ENCODE measurements at places on chromosomes 1 and 21. TPM values are rescaled to one million over a fixed set of nuclear protein-coding genes. Genes with fewer than 3 reads are reported as not detected.

The LCE1E gene
- total RNA-seq = not detected

The ELAVL4 gene
- total RNA-seq = not detected

The SLC1A7 gene
- not detected for total RNA-seq

The ORC1 gene
- total RNA-seq = 18.4 TPM

The GRIK1 gene
- not detected for total RNA-seq

The ZFP69B gene
- total RNA-seq = 3.1 TPM

The INSRR gene
- not detected for total RNA-seq

The FCGR3B gene
- not detected for total RNA-seq

The NUP210L gene
- not detected for total RNA-seq

The CRP gene
- total RNA-seq = not detected

The MRPL9 gene
- total RNA-seq = 101 TPM

The TNFRSF18 gene
- not detected for total RNA-seq

The SF3B4 gene
- 22.0 TPM for total RNA-seq

The PER3 gene
- 14.9 TPM for total RNA-seq

The STX12 gene
- 50.8 TPM for total RNA-seq

The TDRD5 gene
- total RNA-seq = not detected

The AIRE gene
- total RNA-seq = 0.10 TPM

The ZNF593OS gene
- total RNA-seq = not detected

The LYPLAL1 gene
- total RNA-seq = 15.1 TPM

The KCNA3 gene
- total RNA-seq = under 0.01 TPM

The DUSP23 gene
- total RNA-seq = 51.2 TPM

The FUBP1 gene
- 72.6 TPM for total RNA-seq

The C1orf116 gene
- 0.10 TPM for total RNA-seq

The ST6GALNAC3 gene
- 0.48 TPM for total RNA-seq

The UBE4B gene
- total RNA-seq = 33.5 TPM

The CCDC18 gene
- total RNA-seq = 16.7 TPM

The FGGY gene
- 6.8 TPM for total RNA-seq

The PDZK1IP1 gene
- not detected for total RNA-seq

The IFI44 gene
- total RNA-seq = 107 TPM

The SMPDL3B gene
- not detected for total RNA-seq

The ADAMTS4 gene
- 5.2 TPM for total RNA-seq

The FOXJ3 gene
- total RNA-seq = 25.9 TPM

The F13B gene
- total RNA-seq = not detected

The PTAFR gene
- 0.12 TPM for total RNA-seq

The FNBP1L gene
- 8.9 TPM for total RNA-seq

The TRAPPC10 gene
- total RNA-seq = 11.8 TPM

The YARS1 gene
- total RNA-seq = 109 TPM

The SHC1 gene
- 111 TPM for total RNA-seq

The GBP4 gene
- total RNA-seq = 0.60 TPM

The HIVEP3 gene
- total RNA-seq = 5.4 TPM

The GJC2 gene
- total RNA-seq = 0.39 TPM

The C1orf185 gene
- total RNA-seq = not detected

The S100A5 gene
- total RNA-seq = 2.2 TPM

The SYF2 gene
- 58.1 TPM for total RNA-seq

The CASZ1 gene
- 0.20 TPM for total RNA-seq

The SPRR2B gene
- total RNA-seq = not detected

The TRAF5 gene
- total RNA-seq = 7.9 TPM

The HES5 gene
- total RNA-seq = not detected

The RSPH1 gene
- 0.12 TPM for total RNA-seq

The ECE1 gene
- total RNA-seq = 112 TPM

The MAP10 gene
- 7.3 TPM for total RNA-seq

The MYBPH gene
- 1.4 TPM for total RNA-seq

The FAM72D gene
- 7.3 TPM for total RNA-seq

The PTPN14 gene
- 29.0 TPM for total RNA-seq

The LENEP gene
- total RNA-seq = 1.7 TPM

The SH2D1B gene
- total RNA-seq = 0.12 TPM

The C1orf167 gene
- total RNA-seq = not detected

The NTMT2 gene
- total RNA-seq = not detected
